ENCODE measurements at places on chromosomes 4 and X. TPM values are rescaled to one million over a fixed set of nuclear protein-coding genes. Genes with fewer than 3 reads are reported as not detected.

Gene GPAT3
- 32.4 TPM for total RNA-seq

Gene EXOC1L
- not detected for total RNA-seq

Gene GIMD1
- total RNA-seq, result not detected

Gene BEND2
- total RNA-seq, result not detected

Gene LIN54
- 13.2 TPM for total RNA-seq

Gene FHIP1A
- 21.0 TPM for total RNA-seq

Gene SPARCL1
- total RNA-seq, result 46.2 TPM

Gene MAP3K15
- total RNA-seq, result 5.0 TPM

Gene CEP135
- total RNA-seq, result 13.1 TPM

Gene ETDB
- not detected for total RNA-seq

Gene PLXNB3
- total RNA-seq, result 2.5 TPM

Gene MFAP3L
- total RNA-seq, result 21.7 TPM
